Stimulated activated CD8-positive, alpha-beta memory T cell treated with anti-CD3 and anti-CD28 coated beads, Interleukin-4, amount 100 ng/mL, for 4 hours (primary cell): ENCODE measurements at places on chromosomes 4 and X.

DNA sequence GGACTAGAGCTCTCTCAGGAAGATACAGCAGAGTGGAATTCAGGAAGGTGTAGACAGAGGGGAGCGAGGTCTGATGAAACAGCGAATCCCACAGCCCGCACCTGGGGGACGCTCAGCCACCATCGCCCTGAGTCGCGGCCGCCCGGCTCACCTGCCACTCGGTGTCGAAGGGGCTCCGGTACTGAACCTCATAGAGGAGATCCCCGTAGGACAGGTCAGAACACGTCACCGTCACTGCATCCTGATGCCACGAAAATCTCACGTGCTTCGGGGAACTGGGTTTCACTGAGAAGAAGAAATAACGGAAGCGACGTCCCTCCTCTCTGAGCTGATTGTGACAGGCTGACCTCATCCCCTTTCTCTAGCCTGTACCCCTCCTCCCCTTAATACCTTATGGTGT lies 10.2 kb downstream of the CRLF2 start:
- no peak for DNase-seq

- no peak for DNase-seq
Measured at GRCh38 chrX:15170927-15171326, 99.0 kb downstream of the ASB9 start.

DNA sequence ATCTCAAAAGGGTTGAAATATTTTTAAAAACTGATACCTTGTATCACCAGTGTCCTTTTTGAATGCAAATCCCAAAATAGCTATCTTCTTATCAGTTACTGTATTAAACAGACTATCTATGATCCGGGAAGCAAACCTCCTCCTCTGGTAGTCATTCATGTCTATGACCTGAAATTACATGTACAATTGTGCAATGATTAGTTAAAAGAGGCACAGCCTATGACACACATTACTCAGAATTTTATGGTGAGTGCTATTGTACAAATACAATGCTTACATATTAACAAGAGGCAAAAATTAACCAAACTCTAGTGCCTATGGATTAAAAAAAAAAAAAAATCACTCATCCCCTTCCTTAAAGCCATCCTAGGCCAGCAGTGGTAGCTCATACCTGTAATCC lies 21.7 kb downstream of the UGDH start:
- no peak for DNase-seq

DNA sequence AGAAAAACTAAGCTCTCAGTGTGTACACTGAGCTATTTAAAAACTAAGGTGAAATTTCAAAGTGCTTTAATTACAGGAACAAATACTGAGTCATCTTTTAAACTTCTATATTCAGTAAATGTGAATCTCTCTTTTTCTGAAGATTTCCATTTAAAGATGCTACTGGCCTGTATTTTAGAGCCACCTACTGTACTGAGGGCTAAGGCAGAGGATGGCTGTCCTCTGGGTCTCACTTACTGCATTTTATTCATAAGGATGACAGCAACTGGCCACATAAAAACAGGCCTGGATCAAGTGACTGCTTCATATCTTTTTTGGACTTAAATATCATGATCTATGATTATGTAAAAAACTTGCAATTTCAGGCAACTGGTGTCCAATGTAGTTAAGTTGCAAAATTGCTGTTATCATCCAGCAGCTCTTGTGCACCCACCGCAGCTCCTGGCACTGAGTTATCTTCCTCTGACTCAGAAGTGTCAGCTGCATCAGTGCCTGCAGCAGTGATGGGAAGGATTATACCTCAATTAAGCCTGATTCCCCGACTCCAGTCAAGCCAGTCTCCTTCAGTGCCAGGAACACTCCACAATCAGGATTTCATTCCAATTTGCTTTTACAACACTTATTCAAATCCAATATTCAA lies 1073.7 kb downstream of the PDHA2 start:
- DNase-seq, result no peak

GRCh38 chrX:150201391-150201790 lies 161.7 kb upstream of the MAMLD1 start:
- no peak for DNase-seq

- DNase-seq, result no peak
Measured at GRCh38 chr4:10421344-10422055, 35.7 kb downstream of the ZNF518B start.
